ENCODE measurements at places on chromosomes 1 and 21. TPM values are rescaled to one million over a fixed set of nuclear protein-coding genes. Genes with fewer than 3 reads are reported as not detected.

DNA sequence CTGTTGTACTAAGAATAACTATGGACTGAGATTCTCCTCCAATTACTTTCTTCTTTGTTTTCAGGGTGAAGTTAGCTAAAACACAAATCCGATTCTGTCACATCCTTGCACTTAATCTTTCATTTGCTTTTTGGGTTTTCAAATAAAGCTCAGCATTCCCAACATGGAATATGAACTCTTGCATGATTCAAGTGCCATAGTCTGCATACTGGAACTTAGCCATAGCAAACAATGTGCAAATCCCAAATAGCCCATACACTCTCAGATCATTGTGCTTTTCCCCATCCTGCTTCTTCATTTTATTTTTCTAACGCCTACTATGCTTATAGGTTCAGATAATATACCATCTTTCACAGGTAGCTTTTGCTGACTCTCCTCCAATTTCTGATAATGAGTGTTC, 455.8 kb upstream of the PRMT6 start:
- H3K27me3 ChIP-seq, result no peaks in the 10 kb centered on the region
- no peak for DNase-seq
- H3K27ac ChIP-seq, result no peak overlapping the region
- no peaks in the 10 kb centered on the region for H3K4me1 ChIP-seq
- no peaks in the 10 kb centered on the region for H3K36me3 ChIP-seq
- H3K4me3 ChIP-seq, result no peak overlapping the region

The RCSD1 gene
- total RNA-seq, result 1.4 TPM

The DIO1 gene
- total RNA-seq, result not detected

The KCNJ9 gene
- not detected for total RNA-seq

DNA sequence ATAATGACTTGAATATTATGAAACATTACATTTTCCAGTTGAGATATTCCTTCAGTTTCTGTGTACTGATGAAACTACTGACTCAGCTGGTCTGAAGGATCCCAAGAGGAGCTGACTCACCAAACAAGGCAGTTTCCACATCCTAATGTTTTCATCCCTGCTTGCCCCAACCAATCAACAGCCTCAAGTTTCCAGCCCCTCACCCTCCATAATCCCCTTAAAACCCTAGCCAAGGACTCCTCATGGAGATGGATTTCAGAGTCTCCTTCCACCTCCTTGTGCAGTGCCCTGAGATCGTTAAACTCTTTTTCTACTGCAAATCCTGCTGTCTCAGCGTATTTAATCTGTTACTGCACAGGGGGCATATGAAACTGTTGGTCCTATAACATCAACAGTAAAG, 83.1 kb upstream of the HAO2 start:
- no peak for DNase-seq
- H3K4me3 ChIP-seq, result no peak overlapping the region
- H3K27ac ChIP-seq, result peak overlapping the region; percentile 67

DNA sequence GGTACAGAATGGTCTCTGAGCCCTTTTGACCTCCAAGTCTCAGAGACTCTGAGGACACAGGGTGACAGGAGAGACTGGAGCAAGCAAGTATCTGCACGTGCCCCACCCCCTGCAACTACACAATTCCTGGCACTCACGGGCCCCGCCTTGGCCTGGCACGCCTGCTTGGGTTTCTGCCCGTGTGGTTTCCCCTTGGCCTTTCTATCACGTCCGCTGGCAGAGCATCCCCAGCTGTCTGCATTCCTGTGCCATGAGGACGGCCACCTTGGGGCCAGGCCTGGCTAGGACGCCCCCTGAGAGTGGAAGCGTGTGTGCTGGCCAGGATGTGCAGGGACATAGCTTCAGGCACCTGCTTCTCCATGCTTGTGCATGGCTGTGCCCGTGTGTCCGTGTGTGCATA, 14.3 kb upstream of the EDN2 start:
- peak overlapping the region; percentile 85 for H3K27ac ChIP-seq
- no peak for DNase-seq
- H3K4me3 ChIP-seq, result no peak overlapping the region
- no peaks in the 10 kb centered on the region for H3K27me3 ChIP-seq
- H3K4me1 ChIP-seq, result peaks cover 62% of the 10 kb centered on the region
- H3K36me3 ChIP-seq, result no peaks in the 10 kb centered on the region

The C1orf115 gene
- 3.5 TPM for total RNA-seq

The FCRL1 gene
- not detected for total RNA-seq

The ADAMTS5 gene
- total RNA-seq, result 52.2 TPM

The SNX7 gene
- total RNA-seq, result 34.0 TPM

DNA sequence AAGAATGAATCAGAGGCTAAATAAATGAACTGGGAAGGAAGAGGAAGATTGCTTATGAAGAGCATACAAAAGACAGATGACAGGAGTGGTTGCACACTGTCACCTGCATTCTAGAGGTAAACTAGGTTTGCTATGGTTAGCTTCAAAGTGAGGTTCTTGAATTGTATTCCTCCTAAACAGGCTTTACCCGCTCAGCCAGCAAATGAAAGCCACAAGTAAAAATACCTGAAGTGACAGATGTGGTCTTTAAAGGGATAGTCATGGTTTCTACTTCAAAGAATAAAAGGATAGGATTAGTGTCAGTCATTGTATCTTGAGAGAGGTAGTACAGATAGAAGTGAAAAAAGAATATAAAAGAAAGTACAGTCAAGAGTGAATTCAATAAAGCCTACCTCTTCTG, 32.4 kb upstream of the PRDX6 start:
- H3K27me3 ChIP-seq, result no peaks in the 10 kb centered on the region
- H3K4me3 ChIP-seq, result no peak overlapping the region
- H3K36me3 ChIP-seq, result peaks cover 13% of the 10 kb centered on the region

The SERPINC1 gene
- total RNA-seq, result 0.51 TPM

DNA sequence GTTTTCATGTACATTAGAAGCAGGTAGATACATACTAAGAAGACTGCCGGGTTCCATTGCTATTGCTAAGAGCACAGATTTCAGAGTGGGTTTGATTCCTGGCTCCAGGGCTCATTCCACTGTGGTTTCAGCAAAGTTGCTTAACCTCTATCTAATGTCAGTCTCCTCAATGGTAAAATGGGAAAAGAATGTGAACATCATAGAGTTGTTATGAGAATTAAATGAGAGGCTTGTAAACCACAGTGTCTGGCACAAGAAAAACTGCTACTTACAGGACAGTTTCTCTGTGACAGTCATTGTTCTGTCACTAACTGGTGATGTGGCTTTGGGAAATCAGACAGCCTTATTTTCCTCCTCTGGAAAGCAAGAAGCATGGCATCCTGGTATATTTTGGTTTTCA, 10.7 kb upstream of the PLXNA2 start:
- H3K4me1 ChIP-seq, result peaks cover 46% of the 10 kb centered on the region
- H3K4me3 ChIP-seq, result no peak overlapping the region
- no peak for DNase-seq
- peaks cover 5% of the 10 kb centered on the region for H3K27me3 ChIP-seq
- H3K27ac ChIP-seq, result peak overlapping the region; percentile 39

- peaks cover 4% of the 10 kb centered on the region for H3K27me3 ChIP-seq
- H3K4me1 ChIP-seq, result peaks cover 18% of the 10 kb centered on the region
- no peak for DNase-seq
- H3K36me3 ChIP-seq, result no peaks in the 10 kb centered on the region
Measured at GRCh38 chr1:116359060-116359830, 13.8 kb upstream of the ATP1A1 start.

DNA sequence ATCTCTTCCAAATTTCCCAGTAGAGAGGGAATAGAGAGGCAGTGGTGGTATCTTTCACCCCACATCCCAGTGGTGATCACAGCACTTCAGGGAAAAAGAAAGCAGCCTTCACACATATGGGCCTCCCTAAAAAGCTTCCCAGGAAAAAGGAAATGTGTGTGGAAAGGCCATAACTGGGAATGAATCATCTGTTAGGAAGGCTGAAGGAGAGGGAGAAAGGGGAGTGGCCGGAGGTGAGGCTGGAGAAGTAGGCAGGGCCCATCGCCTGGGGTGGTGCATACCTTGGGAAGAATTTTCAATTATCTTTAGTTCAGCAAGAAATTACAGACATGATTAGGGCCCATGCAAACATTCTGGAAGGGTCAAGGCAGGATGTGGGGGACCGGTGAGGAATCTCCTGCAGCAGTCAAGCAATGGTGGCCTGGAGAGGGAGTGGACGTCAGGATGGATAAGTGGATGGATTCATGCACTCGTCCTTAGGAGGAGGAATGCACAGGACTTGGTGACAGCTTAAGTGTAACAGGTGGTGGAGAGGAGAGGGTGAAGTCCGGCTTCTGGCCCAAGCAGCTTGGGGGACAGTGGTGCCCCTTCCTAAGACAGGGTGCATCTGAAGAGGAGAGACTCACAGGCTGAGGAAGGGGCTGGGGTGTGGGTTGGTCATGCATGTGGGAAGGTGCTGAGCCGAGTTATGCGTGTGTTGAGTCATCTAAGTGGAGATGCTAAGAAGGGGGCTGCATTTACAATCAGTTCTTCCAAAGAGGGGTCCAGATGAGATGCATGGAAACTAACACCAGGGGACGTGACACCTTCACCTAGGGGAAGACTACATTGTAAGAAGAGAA, 17.9 kb downstream of the HIVEP3 start:
- peaks cover 35% of the 10 kb centered on the region for H3K4me1 ChIP-seq
- peak overlapping the region; percentile 67 for H3K27ac ChIP-seq
- DNase-seq, result no peak

GRCh38 chr1:160630523-160631451, 16.1 kb downstream of the SLAMF1 start:
- H3K27me3 ChIP-seq, result peaks cover 4% of the 10 kb centered on the region
- no peak overlapping the region for H3K27ac ChIP-seq
- DNase-seq, result no peak
- H3K36me3 ChIP-seq, result no peaks in the 10 kb centered on the region
- no peak overlapping the region for H3K4me3 ChIP-seq

DNA sequence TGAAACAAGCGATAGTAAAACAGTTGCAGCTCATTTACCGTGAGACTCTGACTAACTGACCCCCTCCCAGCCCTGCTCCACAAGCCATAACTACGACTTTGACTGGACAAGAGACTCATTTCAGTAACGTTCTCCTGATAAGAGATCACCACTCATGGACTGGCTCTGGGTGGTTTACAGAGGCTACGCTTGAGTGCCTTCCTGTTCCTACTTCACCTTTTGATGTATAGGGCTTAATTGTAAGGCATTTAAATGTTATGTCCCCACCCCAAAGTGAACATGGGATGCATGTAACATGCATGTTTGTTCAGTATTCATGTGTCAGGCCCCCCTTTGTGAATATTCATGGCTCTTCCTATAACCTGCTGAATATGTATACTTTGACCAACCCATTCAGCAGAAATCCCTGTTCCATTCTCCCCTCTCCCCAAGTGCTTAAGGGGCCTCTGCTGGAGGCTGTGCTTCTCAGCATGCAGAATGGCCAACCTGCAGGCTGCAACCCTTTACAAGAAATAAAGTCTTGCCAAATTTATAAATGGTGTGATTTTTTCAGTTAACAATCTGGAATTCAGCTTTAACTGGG, 50.7 kb upstream of the SPOCD1 start:
- DNase-seq, result no peak
- no peaks in the 10 kb centered on the region for H3K36me3 ChIP-seq
- H3K4me1 ChIP-seq, result no peaks in the 10 kb centered on the region
- no peak overlapping the region for H3K27ac ChIP-seq
- no peak overlapping the region for H3K4me3 ChIP-seq

The C4BPA gene
- total RNA-seq, result not detected

- peak overlapping the region; percentile 2 for H3K4me3 ChIP-seq
- H3K27ac ChIP-seq, result no peak overlapping the region
- H3K27me3 ChIP-seq, result peaks cover 38% of the 10 kb centered on the region
- H3K4me1 ChIP-seq, result peaks cover 21% of the 10 kb centered on the region
- DNase-seq, result no peak
Measured at GRCh38 chr1:229431284-229432115, 2.4 kb downstream of the ACTA1 start.

DNA sequence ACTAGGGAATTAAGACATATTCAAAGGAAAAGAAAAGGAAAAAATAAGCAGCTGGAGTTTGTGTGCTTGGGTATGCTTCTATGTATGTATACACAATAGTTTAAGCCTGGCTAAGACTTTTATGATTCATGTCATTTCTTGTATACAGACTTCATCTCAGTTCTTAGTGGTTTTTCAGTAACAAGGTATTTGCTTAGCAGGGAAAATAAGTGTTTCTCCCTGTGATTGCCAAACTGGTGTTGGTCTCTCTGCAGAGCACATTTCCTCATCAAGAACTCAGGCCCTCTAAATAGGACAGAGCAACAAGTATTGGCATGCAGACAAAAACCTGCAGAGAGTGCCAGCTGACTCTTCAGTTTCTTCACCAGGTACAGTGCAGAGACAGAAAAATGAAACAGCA, 484.4 kb upstream of the ZRANB2 start:
- no peaks in the 10 kb centered on the region for H3K36me3 ChIP-seq
- no peak for DNase-seq
- no peak overlapping the region for H3K4me3 ChIP-seq
- H3K27ac ChIP-seq, result no peak overlapping the region
- peaks cover 12% of the 10 kb centered on the region for H3K4me1 ChIP-seq
- no peaks in the 10 kb centered on the region for H3K27me3 ChIP-seq

DNA sequence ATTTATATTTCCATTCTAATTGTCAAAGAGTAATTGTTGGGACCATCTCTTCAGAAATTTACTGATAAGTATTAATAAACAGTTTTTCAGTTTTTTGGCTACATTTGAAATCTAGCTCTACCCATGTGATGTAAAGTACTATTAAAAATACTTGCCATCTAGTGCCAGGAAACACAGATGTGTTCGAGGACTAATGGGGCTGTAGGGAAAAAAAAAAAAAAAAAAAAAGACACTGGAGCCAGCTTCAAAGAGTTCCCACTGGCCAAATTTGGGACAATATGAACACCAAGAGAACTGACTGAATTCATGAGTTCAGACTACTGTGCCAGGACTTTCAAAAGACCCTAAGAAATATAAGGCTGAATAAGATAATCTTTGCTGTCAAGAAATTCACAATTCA, 65.2 kb upstream of the GFI1 start:
- DNase-seq, result no peak
- H3K36me3 ChIP-seq, result peaks cover 3% of the 10 kb centered on the region
- H3K27ac ChIP-seq, result no peak overlapping the region
- no peaks in the 10 kb centered on the region for H3K4me1 ChIP-seq
- H3K4me3 ChIP-seq, result no peak overlapping the region

All from chondrocyte (in vitro differentiated cells).